GM13976 (cell line): ENCODE measurements at places on chromosomes 1 and 21.

DNA sequence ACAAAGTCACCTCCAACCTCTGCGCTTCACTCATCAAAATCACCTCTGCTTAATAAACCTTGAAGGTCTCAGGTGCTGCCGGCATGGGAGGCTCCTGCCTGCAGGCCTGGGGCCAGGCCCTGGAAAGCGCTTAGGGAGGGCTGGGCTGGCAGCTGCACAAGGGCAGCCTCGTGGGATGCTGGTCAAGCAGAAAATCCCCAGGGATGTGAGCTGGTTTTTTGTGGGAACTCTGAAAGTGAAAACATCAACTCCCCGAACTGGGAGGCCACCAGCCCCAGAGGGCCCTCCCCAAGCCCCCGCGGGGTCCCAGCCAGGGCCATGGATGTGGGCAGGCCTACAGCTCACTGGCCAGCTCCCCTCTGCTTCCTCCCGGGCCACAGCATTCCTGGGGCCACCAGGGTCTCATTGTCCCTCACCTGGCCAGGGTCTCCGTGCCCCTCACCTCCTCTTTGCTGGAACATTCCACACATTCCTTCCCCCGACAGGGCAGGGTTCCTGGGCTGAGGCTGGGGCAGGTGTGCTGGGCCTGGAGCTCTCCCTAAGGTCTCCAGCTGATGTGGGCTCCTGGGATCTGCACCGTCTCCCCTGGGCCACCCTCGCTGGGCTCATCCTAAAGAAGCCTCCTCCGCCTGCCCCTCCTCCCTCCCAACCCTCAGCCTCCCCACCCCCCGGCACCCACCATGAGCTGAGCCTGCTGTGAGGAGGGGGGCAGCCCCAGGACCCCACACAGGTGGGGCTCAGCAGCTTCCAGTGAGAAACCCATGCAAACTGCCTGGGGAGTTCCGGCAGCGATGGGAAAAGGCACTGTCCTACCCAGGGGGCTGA is 36.0 kb upstream of the POFUT2 start:
- DNase-seq, result no peak

DNA sequence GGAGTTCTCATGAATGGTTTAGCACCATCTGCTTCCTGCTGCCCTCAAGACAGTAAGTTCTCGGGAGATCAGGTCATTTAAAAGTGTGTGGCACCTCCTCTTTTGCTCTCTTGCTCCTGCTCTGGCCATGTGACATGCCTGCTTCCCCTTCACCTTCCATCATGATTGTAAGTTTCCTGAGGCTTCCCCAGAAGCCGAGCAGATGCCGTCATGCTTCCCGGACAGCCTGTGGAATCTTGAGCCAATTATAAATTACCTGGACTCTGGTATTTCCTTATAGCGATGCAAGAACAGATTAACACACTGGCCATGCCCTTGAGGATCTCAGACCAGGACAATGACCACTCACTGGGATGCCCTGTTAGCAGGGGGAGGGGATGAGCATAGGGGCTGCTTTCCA is 212.3 kb downstream of the MATN1 start:
- DNase-seq, result no peak

- DNase-seq, result no peak
These were observed 48.7 kb downstream of the SYT6 start for GRCh38 chr1:114104949-114105348.

DNA sequence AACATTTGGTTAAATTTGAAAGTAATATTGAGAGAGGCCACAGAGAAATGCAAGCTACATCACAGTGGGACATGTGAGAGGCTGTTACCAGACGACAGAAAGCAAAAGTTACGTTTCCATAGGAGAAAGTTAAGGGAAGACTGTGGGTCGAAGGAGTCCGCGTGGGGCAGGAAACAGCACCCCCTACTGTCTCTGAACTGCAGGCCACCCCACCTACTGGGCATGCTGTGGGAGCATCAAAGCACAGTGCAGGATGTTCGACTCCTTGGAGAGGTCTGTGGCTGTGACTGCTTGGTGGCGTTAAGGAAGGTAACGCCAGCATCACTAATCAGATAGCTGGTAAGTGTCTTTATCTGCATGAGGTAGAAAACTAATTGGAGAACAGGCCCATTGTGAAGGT is 123.9 kb downstream of the PTBP2 start:
- DNase-seq, result peak; percentile 50

GRCh38 chr1:58405660-58406059 is 140.9 kb downstream of the OMA1 start:
- DNase-seq, result no peak

DNA sequence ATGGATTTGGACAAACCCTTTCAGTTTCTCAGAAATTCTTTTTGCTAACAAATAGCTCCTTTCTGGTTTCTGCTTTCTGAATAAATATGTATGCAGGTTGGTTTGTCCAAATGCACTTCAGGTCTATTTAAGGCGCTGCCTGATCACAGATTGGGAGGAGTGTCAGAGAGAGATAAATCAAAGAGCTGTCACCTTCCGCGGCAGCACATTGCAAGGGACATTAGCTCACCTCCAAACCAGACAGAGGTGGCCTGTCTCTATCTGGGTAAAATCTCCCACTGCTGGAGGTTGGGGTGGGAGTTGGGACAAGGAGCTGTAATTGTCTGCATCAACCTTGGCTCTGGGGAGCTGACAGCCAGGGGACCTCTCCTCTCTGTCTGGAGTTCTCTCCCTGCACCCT is 25.2 kb downstream of the PRAMEF20 start:
- DNase-seq, result no peak

DNA sequence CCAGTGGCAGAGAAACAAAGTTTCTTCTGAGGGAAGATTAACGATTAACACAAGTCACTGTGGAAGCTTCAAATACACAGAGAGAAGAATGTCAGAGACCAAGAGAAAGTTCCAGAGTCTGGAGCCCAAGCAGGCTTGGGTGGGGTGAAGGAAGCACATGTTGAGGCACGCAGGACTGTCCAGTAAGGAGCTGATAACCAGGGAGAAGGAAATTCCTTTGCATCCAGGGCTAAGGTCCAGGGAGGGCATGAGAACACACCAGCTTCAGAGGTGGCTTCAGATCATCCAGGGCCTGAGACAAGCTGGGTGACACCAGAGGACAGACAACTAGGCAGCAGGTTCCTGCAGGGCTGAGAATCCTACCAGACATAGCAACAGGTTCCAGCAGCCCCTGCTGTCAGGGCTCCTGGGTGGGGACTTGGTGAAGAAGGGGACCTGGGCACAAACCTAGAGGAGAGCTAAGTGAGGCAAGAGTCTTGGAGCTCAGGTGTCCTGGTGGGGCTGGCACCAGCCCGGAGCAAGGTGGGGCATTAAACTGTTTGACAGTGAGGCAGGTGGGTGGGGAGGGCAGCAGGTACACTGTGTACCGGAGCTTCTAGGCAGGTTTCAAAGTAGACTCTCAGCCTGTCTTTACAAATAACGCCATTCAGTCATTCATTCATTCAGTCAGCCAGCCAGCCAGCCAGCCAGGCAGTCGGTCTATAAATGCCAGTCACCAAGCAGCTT is 2.6 kb upstream of the SPRR1A start:
- no peak for DNase-seq

- no peak for DNase-seq
These were observed 2.4 kb downstream of the MAB21L3 start for GRCh38 chr1:116113615-116114014.

DNA sequence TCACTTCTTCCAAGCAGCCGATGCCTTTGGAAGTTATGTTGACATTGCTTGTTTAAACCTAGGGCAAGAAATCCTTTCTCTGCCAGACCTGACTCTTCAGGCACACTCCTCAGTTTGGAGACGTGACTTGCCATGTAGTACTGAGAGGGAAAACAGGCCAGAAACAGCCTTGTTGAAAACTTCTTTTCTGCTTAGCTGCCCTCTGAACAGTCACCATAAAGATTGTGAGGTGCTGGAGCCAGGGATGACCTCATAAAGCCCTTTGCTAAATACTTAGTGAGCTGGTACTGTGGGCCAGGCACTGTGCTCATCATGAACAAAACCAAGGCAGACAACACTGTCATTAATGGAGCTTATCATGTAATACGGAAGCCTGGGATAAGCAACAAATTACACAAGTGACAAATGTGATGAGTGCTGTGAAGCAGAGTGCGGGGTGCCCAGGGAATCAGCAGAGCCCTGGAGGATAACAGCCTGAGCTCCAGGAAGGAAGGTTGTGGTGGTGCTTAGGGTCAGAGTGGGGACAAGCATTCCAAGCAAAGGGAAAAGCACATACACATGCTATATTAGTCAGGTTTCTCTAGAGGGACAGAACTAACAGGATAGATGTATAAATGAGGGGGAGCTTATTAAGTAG is 42.4 kb downstream of the MTARC1 start:
- no peak for DNase-seq

GRCh38 chr1:200053646-200054045 is 26.1 kb downstream of the NR5A2 start:
- DNase-seq, result no peak

- no peak for DNase-seq
These were observed 369.3 kb upstream of the C1orf174 start for GRCh38 chr1:4269330-4269729.

DNA sequence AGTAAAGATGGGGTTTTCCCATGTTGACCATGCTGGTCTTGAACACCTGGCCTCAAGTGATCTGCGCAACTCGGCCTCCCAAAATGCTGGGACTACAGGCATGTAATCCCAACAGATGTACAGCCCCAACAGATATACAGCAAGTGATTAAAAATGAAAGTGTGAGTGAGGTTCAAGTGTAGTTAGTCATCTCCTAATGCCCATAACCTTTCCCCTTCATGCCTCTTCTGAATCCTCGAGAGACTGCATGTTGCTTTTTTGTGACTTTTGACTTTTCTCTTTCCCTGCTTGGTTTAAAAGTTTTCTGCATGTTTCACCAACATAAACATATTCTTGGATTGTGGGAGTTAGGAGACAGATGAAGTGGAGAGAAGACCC is 31.2 kb downstream of the KCNK2 start:
- DNase-seq, result no peak

DNA sequence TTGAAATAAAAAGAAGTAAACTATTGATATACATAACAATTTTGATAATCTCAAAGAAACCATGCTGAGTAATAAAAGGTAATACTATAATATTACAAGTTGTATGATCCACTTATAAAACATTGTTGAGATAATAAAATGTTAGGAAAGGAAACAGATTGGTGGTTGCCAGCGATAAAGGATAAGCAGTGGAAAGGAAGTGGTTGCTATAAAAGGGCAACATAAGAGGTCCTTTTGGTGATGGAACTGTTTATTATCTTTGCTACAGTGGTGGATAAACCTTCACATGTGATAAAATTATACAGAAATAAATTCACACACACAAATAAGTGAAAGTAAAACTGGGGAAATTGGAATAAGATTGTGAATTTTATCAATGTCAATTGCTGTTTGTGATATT is 15.1 kb downstream of the OR6F1 start:
- no peak for DNase-seq

DNA sequence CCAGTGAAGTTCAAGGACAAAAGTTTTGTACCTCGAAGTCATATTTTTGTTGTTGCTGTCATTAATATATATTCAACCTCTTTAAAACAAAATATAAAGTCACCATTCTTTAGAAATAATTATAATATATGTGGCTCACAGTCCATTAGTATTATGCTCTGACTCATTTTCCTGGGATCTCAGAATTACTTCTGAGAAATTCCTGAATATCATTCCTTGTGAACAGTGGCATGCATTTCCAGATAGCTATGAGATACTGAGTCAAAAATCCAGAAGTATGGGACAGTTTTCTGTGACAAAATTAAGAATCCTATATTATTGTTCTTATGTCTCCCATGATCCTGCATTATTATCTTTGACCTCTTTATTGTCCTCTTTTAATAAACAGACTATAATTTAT is 13.8 kb upstream of the RGS21 start:
- no peak for DNase-seq

DNA sequence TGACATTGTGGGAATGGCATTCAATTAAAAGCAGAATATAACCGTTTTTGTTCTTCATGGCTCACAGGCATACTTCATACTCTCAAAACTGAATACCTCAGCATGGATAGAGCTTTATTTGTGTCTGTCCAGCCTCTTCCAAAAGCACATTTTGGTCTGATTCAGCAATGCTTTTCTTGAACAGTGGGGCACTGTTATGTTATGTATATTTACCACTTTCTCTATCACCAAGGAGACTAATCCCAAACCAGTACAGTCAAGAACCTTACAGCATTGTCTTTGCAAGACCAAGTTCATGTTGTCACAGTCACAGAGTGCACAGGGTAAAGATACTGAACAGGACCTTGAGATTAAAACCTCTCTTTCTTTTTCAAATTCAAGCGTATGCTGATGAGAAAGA is 582.8 kb downstream of the PTBP2 start:
- DNase-seq, result no peak

DNA sequence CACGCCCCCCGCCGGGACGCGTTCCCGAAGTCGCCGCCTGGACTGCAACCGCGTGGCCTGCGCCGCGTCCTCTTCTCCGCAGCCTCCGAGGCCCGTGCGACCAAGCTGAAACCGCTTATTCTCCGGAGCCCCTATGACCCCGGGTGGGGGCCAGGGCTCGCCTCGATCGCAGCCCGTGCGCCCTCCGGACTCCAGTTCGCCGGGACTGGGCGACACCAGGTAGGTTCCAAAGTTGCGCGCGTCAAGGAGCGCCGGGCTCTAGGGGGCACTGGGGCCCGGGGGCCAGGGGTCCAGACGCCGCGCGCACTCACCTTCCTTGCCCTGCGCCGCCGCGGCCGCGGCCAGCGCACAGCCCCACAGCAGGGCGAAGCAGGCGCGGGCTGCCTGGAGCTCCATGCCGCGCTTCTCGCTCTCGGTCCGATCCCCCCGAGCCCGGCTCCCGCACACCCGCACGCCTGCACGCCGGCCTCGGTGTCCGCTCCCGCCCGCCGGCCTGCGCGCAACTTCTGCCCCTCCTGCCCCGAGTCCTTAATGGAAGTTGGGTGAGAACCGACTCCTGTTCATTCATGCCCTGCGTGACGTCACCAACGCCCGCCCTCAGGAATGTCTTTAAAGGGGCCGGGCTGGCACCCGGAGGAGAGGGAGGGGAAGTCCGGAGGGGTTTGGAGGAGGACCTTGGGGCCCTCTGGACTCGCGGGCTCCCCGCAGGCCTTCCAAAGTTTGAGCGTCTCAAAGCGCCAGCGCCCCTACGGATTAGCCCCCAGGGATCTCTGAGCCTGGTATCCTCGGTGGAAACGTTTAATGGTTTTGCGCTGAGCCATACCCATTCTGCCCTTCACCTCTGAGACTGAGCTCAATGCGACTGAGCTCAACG is at the start of gene EPHA2:
EPHA2 (minus strand) TSS at position 533 of the 874 bp plus-strand sequence; CDS start at position 396, 137 bp downstream.
- DNase-seq, result peak; percentile 45

GRCh38 chr1:4585216-4585615 is 69.2 kb upstream of the AJAP1 start:
- DNase-seq, result peak; percentile 63

DNA sequence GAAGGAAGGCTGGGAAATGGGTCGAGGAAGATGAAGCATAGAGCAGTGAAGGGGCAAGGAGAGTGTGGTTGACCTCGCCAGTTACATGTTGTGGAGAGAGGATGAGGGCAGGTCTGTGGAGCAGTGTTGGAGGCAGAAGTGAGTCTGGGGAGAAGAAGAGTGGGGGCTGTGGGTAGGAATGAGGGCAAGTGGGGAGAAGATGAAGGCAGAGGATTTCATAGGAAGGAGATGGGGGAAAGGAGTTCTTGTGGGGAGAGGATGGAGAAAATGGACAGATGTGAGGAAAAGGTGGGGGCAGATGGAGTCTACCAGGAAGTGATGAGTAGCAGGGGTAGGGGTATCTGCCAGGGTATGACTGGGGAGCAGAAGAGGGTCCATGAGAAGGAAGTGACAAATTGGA is 3.6 kb downstream of the ARMH1 start:
- DNase-seq, result no peak

GRCh38 chr1:56897150-56898004 is 42.8 kb downstream of the C8A start:
- DNase-seq, result no peak
